ENCODE measurements at places on chromosomes 4 and X.
A peak's percentile ranks its signal among the peaks of the same experiment; 100 is the strongest.

GRCh38 chr4:93303440-93303839, 525.1 kb upstream of the ATOH1 start:
- no peak for DNase-seq

- DNase-seq: no peak
Observed at GRCh38 chr4:55819634-55820033, at the start of gene EXOC1L. Gene EXOC1L (plus strand): TSS chr4:55819790. CDS start chr4:55820027, 237 bp downstream.

DNA sequence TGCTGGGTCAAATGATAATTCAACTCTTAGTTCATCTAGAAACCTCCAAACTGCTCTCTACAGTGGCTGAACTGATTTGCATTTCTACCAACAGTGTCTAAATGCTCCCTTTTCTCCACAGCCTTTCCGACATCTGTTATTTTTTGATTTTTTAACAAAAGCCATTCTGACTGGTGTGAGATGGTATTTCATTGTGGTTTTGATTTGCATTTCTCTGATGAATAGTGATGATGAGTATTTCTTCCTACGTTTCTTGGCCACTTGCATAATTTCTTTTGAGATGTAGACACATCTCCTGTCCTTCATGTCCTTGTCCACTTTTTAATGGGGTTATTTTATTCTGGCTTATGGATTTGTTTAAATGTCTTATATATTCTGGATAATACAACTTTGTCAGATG, 298.2 kb upstream of the ARSJ start:
- no peak for DNase-seq

DNA sequence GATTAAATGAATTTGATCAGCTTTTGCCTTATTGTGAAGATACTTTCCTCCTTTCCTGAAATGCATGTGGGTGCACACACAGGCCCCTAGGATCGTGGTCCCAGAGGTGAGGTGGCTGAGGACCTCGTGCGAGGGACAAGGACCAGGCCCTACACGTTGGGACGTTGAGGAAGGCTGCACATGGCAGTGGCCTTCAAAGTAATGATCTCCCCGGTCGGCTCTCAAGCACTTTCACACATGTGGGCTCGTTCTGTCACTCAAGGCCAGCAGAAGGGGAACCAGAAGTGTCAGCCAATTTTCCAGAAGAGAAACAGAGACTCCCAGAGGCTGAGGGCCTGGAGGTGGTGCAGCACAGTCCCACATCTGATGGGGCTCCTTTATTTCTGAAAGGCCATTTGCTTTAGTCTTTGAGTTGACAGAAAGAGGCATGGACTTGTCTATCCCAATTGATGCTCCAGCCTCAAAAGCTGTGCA, 196.8 kb downstream of the AFAP1 start:
- DNase-seq: no peak

DNA sequence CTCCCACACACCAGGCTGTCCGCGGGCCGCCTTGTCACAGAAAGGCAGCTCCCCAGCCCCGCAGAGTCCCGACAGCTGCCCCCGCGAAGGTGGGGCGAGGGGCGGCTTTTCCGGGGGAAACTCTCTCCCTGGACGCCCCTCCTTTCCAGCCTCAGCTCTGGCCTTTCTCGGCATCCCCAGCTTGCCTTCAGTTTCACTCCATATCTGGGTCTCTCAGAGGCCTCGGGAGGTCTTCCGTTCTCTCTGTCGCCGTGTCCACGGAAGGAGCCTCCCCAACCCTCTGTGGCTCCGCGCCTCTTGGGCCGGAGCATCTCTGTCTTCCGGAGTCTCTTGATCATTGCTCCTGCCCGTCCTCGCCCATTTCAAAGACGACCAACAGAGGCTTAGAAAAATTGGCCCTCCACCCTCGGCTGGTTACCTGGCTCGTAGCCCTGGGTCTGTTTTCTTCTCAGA, 6.1 kb upstream of the MSX1 start:
- no peak for DNase-seq

DNA sequence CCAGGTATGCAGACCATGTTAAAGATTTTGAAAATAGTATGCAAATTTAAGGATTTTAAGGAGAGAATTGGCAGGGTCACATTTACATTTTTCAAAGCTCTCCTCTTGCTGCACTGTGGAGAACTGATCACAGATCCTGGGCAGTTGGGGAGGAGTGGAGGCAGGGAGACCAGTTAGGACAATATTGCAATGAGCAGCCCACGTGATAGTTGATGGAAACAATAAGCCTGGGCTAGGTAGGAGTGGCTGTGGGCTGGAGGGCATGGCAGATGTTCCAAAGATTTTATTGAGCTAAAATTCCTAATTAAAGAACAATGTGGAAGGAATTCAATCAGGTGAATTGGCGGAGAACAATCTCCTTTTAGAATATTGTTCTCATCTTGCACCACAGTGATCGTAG, 50.6 kb downstream of the ENPEP start:
- DNase-seq: no peak

- DNase-seq: no peak
Observed at GRCh38 chrX:27241981-27242380, 221.2 kb downstream of the PPP4R3C start.

DNA sequence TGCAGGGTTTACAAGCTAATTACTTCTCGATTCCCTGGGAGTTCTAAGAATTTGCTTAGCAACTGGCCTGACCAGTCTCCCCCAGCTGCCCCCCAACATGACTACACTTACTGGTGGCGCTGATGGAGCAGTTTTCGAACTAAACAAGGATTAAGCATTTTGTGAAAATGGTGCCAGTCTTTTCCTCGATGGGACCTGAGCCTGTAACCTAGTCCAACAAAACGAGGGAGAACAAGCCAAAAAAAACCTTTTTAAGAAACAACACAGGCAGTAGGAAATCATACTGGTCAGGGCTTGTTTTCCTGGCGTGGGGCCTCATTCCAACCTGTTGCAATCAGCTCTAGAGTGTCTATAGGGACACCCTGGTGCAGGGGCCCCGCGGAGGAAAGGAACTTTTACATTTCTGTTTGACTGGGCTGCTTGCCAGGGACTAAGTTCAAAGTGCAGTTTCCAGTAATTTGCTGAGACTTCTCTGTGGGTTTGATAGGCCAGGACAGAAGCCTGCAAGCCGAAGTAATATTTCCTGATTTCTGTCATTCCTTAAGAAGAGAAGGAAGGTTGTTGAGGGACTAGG, 158.7 kb downstream of the SPRY1 start:
- peak; percentile 96 for DNase-seq
